ENCODE measurements at places on chromosomes 4 and X.

DNA sequence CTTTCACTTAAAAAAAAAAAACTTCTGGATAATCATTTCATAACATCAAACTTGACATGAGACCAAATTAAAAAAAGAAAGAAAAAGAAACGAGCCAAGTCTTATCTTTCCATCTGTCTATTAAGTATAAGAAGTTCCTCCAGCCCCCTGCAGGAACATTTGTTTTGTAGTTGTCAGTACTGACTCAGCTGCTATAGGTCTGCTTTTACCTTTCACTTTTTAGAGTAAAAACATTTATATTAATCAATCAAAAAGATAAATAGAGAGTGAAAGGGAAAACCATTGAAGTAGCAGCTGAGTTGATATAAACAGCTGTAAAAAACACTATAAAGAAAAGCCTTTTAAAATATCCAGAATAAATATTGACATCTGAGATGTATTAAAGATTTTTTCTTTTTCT lies 46.1 kb downstream of the CCDC158 start:
- no peak for DNase-seq

DNA sequence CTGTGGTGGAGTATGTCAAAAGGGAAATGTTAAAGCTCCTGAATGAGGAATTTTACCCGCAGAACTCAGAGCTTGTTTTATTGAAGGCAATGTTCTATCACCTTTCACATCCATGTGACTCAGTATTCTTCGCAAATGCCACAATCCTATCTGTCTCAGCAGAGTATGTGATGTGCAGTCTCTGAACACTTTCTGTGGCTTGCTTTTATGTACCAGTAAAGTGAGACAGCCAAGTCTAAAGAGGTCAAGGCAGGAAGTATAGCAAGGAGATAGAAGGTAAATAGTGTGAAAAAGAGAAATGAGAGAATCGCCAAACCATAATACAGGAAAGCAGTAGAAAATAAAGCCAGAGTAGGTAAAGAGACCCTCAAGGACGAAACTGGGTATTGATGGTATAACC lies 515.8 kb downstream of the RAB28 start:
- DNase-seq, result no peak

DNA sequence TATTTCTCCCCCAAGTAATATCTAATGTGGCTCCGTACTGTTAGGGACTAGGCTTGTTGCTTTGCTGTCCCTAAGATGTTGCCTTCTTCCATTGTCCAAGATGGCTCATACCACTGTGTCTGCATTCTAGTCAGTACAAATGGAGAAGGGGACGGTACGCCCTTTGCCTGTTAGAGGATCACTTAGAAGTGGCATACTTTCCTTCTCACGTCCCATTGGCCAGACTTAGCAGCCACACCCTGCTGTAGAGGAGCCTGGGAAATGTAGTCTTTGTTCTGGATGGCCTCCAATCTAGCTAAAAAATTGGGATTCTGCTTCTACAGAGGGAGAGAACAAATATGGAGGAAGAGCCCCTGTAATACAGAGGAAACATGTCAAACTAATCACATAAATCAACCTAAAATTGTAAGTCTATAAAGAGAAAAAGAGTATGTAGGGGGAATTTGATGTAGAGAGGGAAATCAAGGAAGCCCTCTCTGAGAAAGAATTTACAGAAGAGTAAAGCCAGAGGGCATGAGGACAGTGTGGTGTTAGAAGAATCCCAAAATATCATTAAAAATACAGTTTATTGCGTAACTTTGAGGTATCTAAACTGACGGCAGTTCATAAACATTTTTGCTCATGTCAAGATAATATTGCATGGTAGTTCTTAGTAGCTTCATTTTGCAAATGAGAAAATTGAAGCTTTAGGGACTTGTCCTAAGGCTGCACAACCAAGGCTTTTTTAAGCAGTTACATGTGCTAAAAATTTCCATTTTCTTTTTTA lies 15.1 kb downstream of the PRIMPOL start:
- DNase-seq, result no peak

- no peak for DNase-seq
These were observed 37.0 kb downstream of the NPY5R start for GRCh38 chr4:163380703-163381102.

GRCh38 chr4:174437324-174437723 lies 85.0 kb downstream of the HPGD start:
- no peak for DNase-seq

DNA sequence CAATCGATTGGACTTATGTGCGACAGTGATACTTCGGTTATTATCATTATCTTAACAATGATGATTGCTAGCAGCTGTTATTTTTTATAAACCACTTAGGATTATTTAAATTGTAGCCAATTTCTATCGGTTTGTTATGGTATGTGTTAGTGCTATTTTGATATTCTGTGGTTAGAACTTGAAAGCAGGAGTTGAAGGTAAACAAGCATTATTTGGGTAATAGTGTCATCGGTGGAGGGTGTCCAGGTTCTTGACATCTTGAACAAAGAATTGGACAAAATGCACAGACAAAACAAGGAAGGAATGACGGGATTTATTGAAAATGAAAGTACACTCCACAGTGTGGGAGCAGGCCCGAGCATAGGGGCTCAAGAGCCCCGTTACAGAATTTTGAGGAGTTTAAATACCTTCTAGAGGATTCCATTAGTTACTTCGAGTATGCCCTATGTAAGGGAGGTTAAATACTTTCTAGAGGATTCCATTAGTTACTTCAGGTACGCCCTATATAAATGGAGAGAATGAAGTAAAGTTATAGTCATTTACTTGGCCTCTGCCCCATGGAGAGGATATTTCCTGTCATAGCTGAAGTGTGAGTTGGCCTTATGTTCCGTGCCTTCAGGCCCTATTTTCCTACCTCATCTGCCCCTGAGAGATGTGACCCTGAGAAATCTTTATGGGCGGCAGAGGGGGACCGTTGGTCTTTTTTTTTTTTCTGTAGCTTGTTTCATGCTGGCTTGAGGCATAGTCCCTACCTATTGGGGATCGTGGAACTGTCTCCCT lies 13.1 kb downstream of the MOB1B start:
- no peak for DNase-seq

DNA sequence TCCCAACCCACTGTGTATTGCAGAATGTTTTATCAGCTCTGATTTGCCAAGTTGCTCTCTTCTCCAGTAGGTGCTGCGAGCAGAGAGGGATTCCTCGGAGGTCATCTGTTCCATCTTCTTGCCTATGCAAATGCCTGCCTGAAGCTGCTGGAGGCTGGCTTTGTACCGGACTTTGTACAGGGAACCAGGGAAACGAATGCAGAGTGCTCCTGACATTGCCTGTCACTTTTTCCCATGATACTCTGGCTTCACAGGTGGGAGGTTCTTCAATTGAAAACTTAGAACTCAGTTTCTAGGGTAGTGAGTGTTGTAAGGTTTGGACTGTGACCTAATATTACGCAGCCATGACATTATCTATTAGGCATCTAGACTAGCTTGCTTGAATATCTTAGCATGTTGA lies 24.9 kb downstream of the AR start:
- no peak for DNase-seq

DNA sequence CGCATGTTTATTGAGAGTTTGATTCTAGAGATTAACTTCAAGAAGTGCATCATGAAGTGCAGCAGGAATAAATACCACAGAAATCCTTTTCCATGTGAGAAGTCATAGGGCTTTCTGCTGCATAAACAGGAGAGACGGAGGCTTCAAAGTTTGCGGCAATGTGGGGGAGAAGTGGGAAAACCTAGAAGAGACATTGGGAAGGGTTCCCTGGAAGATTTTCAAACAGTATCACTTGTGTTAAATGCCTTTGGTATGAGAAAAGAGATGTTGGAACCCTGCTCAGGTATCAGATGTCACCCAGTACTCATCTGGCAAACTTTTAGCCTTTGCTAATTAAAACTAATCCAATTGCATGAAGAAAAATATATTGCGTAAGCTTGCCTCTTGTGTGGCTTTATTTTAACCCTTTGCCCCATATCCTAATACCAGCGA lies 15.4 kb downstream of the NHS start:
- no peak for DNase-seq

DNA sequence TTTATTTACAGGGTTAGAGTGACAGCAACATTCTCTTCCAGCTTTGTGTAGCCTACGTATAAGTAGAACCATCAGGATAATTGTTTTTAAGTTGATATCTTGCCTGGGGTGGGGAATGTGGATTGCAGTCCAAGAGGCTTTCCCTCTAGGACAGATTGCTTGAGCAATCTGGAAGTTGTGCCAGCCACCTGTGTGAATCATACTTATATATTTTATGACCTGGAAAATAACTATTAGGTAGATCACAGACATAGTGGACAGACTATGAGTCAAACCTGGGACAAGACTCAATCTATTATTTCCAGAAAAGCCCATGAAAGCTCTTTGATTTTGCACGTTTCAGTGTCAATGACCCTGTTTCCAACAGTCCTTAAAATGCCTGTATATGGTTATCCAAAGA lies 98.9 kb downstream of the TLL1 start:
- DNase-seq, result no peak

DNA sequence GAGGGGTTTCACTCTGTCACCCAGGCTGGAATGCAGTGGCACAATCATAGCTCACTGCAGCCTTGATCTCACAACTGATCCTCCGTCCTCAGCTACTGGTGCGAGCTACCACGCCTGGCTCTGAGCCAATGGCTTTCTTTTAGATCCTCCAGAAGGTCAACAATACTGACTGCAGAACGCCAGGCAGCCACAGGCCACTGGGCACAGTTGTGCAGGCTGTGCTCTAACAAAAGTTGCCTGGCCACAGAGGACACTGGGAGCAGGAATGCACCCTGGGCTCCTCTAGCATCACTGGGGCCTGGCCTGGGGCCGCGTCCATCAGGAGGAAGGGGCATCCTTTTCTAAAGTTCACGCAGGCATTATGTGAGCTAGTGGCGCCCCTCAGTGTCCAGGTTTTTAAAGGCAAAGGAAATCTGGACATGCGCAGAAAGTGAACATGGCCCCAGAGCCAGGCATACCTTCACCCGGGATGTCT lies 14.9 kb upstream of the PORCN start:
- no peak for DNase-seq

Data from activated B cell treated with CpG ODN at 0.5 μM for 24 hours (primary cell).